ENCODE measurements at places on chromosomes 1 and 21. TPM values are rescaled to one million over a fixed set of nuclear protein-coding genes. Genes with fewer than 3 reads are reported as not detected.

RORC gene
- total RNA-seq = not detected

DNA sequence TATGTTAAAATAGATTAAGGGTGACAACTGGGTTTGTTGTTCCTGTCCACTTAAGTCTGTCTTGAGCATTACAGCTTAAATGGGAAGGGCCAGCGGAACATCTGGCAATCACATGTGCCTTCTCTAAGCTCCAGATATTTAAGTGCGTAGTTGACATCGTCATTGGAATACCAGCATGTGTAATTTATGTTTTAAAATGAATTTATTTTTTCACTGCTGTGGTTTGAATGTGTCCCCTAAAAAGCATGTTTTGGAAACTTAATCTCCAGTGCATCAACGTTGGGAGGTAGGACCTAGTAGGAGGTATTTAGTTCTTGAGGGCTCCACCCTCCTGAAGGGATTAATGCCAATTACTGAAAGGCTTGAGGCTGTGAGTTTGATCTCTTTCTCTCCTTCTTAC, 13.4 kb downstream of the ZCCHC17 start:
- DNase-seq = no peak

B3GALT6 gene
- 19.5 TPM for total RNA-seq

DNA sequence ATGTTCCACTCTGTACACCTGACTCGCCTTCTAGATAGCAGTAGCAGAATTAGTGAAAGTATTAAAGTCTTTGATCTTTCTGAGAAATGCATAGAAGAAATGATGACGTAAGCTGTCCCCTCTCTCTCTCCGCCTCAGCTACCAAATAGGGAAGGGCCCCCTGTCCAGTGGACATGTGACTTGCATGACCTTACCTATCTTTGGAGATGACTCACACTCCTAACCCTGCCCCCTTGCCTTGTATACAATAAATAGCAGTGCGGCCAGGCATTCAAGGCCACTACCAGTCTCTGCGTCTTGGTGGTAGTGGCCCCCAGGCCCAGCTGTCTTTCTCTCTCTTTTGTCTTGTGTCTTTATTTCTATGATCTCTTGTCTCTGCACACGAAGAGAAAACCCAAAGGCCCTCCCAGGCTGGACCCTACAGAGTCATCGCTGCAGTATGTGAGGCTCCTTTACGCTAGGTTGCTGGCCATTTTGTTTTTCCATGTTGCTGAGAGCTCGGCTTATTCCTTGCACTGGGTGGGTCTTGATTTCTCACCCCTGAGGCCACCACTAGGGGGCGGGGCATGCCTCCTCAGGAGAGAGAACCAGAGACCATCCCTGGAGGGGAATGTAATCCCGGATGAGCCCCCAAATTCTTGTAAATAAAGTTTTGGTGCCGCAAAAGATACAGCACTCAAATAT, 16.0 kb upstream of the ZBTB8B start:
- no peak for DNase-seq

GRCh38 chr1:226973898-226974543, 33.9 kb downstream of the COQ8A start:
- DNase-seq = no peak

DNA sequence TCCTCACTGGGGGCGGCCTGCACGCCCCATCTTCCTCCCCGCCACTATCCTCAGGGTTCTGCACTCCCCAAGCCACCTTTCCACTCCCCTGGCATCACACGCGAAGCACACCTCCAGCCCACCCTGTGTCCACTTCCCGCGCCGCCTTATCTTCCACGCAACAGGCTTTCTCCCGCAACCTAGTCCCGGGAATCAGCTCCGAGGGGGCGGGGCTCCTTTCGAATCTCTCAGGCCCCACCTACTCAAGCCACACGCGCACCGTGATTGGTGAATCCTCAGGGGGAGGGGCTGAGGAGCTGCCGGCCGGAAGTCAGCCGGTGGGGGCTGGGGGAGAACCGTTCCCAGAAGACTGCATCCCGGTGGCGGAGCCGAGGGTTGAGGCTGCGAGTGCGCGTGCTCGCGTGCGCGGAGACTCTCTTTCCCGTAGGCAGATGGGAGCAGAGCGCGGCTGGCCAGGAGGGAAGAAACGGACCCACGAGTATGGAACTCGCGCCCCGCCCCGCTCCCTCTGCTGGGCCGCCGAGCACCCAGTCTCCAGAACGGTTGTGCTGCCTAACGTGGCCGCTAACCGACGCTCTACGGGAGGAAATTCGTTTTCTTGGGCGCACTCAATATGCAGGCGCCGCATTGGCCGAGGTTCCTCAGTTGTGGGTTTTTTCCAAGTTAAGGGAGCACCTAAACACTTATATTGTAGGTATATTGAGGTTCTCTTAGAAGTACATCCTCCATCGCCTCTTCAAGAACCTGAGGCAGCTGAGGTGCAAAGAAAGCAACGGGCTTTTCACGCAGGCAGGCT, at the start of gene PSRC1:
Gene PSRC1 (minus strand): TSS at position 194 of the 796 bp plus-strand sequence.
- peak; percentile 94 for DNase-seq

DNA sequence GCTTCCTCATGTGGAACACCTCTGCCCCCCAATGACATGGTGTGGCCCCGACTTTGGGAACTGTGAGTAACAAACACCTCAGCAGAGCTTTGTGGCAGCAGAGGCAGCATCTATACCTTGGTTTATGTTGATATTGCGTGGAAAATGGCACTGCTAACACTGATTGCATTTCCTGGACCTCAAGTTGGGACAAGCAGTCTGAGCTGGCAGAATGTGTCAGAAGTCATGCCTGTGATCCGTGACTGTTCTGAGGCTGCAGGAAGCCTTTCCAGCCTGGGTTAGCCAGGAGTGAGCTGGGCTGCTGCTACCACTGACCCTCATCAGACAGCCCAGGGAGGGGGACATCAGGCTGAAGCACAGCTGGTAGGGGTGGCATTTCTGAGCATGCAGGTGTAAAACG, 268.5 kb downstream of the KCNJ6 start:
- DNase-seq = no peak

DNA sequence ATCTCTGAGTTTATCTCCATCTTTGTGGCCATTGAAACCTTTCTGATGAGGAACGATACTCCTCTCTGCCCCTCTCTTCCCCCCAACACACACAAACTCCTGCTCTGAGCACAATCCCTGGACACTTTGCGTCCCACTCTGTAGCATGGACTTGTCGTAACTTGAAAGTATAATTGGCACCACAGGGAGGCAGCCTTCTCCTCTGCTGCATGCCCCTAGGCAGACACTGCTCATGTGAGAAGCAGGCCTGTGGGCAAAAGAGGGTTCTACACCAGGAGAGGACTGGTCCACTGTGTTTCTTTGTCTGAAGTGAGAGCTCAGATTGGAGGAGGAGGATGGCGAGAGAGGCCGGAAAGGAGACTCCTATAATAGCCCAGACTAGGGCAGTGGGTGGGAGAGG, 3.8 kb upstream of the PARS2 start:
- DNase-seq = no peak
